Stimulated activated CD4-positive, alpha-beta T cell treated with anti-CD3 and anti-CD28 coated beads, Interleukin-1b, Interleukin-23, amount 100 ng/mL, for 4 hours (primary cell): ENCODE measurements at places on chromosomes 4 and X.

DNA sequence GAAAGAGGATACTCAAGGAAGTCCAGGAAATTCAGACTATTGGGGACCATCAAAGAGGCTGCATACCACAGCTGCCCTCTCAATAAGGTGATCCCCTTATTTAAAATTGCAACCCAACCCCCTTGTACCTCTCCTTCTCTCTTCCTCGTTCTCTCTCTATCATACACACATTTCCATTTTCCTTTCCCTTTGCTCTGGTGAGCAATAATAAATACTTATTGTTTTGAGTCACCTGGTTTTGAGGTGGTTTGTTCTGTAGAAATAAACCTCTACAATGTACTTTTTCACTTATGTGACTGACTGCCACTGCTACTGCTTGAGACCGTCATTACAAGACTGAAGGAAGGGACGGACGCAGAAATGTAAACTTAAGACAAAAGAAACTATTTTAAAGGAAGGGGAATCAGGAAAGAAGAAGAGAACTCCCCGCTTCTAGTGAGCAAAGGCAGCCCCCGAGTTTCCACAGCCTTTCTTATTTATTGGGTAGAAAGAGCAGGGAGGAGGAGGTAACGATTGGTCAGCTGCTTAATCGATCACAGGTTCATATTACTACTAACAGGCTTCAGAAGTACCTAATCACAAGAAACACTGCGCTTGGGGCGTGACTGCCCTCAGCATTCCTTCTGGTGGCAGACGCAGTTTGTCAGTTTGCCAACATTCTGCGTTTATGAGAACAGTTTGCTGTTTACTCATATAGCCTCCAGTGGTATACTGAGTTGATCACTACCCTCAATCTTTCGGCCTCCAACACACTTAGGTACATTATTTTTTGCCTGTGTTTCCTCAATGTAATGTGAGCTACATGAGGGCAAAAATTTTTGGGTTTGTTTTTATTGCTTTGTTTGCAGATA lies 16.9 kb upstream of the TMEM165 start:
- DNase-seq: no peak

- no peak for DNase-seq
These were observed 17.5 kb upstream of the CXorf66 start for GRCh38 chrX:139982856-139983255.

DNA sequence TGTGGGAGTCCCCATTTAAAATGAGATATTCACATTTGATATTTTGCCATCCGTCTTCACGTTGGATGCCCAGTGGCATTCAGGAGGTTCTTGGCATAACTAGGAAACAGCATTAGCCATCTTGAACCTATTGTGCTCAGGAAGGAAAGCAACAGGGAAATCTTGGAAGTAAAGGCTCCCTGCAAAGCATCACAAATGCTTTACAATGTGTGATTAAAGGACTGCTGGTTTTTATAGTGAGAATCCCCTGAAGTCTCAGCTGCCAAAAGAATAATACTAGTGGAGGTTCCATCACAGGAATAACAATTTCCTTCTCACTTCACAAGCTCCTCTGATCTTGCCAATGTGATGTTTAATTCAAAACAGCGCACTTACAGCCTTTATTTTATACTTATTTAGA lies 49.7 kb upstream of the NPNT start:
- DNase-seq: no peak

GRCh38 chr4:120555058-120555457 lies 367.5 kb downstream of the PRDM5 start:
- no peak for DNase-seq

- DNase-seq: no peak
These were observed 131.3 kb upstream of the AP1S2 start for GRCh38 chrX:15985937-15986336.
